ENCODE measurements at places on chromosomes 2 and 18.

GRCh38 chr2:21067859-21068537 lies 24.1 kb upstream of the APOB start:
- no peak for DNase-seq

- DNase-seq = no peak
Observed at GRCh38 chr18:44813586-44813985, 132.9 kb downstream of the SETBP1 start.

- no peak for DNase-seq
Observed at GRCh38 chr2:198653311-198653710, 804.4 kb downstream of the SATB2 start.

DNA sequence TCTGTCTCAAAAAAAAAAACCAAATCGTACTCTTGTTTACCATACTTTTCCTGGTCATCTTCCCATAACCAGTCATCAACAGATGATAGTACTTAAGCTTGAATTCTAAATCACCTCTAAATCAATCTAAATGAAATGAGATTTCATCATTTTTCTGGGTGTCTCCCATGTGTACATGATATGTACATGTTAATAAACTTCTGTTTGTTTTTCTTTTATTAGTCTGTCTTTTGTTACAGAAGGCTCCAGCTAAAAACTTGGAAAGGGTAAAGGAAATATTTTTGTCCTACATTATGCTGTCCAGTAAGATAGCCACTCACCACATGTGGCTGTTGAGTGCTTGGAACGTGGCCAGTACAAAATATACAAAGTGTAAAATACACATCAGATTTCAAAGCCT lies 78.7 kb upstream of the MSH6 start:
- no peak for DNase-seq

DNA sequence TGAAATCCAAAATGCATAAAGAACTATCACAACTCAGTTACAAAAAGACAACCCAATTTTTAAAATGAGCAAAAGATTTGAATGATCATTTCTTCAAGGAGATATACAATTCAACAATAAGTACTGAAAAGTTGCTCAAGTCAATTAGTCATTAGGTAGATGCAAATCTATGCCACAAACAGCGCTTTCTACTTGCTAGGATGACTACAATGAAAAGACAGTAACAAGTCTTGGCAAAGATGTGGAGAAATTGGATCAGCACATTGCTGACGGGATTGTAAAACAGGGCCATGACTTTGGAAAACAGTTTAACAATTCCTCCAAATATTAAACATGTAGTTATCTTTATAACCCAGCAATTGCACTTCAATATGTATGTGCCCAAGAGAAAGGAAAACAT lies 166.3 kb upstream of the MC4R start:
- DNase-seq = no peak

DNA sequence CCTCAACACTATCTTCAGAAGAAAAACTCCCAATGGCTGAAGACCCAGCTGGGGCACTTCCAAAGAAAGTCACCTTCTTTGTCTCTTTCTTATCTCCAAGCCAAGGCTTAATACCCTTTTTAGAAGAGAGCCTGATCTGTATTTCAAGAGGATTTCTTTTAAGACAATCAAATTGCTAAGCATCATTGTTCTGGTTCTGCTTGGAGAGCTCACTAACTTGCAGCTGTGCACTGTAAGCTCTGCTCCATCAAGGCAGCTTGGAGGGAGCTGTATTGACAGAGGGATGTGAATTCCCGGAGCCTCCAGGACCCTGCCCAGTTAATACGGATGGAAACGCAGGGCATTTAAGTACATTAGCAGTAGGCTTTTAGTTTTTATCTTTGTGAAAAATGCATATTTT lies 253.1 kb downstream of the TDRD15 start:
- DNase-seq = no peak

- peak; percentile 34 for DNase-seq
Observed at GRCh38 chr2:134919341-134920210, 954 bp downstream of the CCNT2 start.

DNA sequence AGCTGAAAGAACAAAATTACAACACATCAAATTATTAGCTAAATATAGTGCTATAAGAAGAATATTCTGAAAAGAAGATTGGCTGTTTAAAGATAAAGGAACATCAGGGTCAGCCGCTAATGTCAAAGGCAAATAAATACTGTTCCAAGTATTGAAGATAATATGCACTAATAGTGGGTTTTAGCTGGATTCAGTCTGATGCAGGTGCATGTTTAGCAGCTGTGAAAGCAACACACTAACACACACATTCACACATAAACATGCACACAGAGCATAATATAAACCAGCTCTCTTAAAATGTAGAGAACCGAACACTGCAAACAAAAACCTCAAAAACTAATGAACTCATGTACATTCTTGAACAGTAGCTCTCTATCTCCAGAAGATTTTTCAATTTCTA lies 634.6 kb downstream of the ERBB4 start:
- DNase-seq = no peak

- no peak for DNase-seq
Observed at GRCh38 chr18:56124186-56124585, 514.2 kb downstream of the TXNL1 start.

DNA sequence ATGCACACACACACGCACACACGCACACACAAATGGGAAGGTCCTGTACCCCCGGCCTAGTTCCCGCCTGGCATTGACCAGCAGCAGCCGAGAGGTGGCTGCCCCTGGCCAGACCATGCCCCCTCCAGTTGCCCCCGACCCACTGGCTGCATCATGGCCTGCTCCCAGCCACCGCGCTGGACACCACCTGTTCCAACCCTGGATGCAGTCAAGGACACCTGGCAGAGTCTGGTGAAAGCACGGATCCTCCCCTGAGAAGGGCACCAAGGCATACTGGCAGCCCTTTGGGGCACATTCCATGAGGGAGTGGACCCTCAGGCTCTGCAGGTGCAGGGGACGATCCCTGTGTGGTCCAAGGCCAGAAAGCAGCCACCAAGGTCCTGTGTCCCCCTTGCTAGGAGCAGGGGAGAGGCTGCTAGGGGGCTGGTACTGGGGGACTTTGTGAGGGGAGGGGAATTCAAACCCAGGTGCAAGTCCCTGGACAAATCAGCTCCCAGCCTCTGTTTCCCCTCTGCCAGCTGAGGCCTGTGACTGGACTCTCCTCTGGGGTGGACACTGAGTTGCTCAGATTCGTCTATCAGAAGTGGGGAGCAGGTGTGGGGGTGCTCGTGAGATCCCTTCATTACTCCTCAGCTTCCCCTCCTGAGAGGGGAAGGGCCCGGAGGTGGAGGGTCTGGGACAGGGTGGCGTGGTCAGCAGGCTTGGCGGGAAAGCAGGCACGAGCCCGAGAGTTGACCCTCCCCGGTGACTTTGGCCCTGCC lies 3.5 kb downstream of the ESPNL start:
- DNase-seq = no peak

DNA sequence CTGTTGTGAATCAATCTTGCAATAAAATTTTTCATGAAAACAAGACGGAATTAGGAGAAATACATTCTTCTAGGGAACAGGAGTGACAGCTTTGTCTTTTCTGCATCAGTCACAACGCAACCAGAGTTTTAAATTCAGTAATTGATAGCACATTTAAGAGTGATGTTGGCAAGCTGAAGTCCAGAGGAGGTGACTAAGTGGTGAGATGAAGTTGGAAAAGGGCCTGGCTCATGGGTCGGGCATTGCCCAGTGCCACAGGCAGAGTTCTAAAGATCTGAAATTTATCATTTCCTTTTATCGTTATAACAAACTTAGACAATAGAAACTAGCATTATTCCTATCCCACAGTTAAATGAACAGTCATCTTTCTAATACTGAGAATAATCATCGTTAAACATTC lies 764.6 kb upstream of the ZEB2 start:
- no peak for DNase-seq

DNA sequence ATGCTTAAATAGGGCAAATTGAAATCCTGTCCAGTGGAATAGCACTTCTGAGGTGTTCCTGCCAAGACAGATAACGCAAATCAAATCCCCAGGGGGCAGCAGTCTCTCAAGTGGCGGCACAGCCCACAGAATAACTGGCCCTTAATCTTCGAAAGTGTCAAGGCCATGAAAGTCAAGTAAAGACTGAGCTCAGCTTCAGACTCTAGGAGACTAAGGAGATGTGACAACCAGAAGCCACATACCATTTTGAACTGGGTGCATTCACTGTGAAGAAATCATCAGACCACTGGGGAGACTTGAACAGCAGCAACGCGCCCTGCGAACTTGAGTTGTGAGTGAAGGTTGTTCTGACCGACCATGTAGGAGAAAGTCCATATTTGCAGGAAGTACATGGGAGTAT lies 66.0 kb upstream of the ASAP2 start:
- DNase-seq = no peak

GRCh38 chr2:84636080-84636971 lies 120.0 kb downstream of the DNAH6 start:
- no peak for DNase-seq

DNA sequence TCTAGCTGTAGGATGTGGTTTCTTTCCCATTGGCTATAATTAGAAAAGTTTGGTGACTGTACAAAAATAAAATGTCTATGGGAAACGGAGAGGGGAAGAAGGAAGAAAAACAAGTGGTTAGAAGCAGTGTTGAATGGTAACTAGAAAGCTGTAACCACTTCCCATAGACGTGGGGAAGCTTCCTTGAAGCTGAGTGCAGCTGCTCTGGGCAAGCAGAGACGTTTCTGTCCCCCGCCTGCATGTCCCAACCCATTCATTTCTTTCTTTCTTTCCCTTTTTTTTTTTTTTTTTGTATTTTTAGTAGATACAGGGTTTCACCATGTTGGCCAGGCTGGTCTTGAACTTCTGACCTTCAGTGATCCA lies 367.8 kb upstream of the HS6ST1 start:
- DNase-seq = no peak

GRCh38 chr2:64036034-64036705 lies 16.9 kb upstream of the VPS54 start:
- DNase-seq = no peak

- no peak for DNase-seq
Observed at GRCh38 chr2:149894760-149895159, 307.2 kb upstream of the MMADHC start.

DNA sequence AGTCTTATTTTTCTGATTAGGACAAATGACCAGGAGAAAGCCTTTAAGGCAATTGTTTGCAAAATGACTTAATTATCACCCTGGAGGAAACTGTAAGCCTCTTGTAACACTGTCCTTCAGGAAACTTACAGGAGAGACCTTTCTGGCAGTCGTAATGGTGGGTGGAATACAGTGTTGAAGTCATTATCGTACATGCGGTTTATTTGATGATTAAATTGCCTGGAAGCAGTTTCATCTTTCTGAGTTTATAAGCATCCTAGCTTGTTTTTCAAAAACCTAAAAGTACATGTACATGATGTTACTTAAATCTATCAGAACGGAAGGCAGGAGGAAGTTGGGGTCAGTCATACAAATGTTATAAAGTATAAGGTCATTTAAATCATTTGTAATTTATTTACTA lies 86.2 kb upstream of the RAB27B start:
- no peak for DNase-seq

GRCh38 chr2:206708286-206708685 lies 9.9 kb downstream of the DYTN start:
- no peak for DNase-seq

DNA sequence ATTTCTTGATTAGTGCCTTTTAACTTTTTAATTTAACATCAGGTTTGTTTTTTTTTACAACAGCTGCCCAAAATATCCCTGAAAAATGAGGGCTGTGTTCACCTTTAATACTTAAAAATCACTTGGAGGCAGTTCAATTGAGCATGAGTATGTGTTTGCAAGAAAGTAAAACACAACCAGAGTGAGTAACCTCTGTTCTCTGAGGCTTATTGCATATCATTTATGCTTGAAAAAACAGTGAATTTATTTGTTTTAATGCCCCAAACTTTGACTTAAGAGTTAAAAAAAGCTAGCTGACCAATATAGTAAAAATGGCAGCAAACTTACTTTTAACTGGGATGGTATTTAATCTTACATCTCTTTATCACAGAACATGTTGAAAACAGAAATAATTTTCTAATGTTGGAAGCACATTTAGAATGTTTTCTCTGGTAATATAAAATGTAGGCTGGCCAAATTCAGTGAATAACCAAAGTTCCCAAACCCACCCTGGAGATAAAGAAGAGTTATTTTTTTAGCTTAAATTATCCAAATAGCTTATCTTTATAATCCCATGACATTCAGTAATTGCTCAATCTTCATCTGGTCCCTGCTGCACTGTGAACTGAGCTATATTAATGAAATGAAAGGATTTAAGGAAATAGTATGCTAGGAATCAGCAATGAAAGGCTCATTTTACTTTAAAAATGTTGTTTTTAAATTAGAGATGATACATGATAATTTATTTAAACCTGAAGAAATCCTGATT lies 24.8 kb upstream of the EFEMP1 start:
- no peak for DNase-seq
